ENCODE measurements at places on chromosomes 4 and X. TPM values are rescaled to one million over a fixed set of nuclear protein-coding genes. Genes with fewer than 3 reads are reported as not detected.

Gene CASP6
- total RNA-seq = 52.4 TPM

Gene GLRA2
- total RNA-seq = 0.48 TPM

- H3K4me1 ChIP-seq = no peaks in the 10 kb centered on the region
- H3K27me3 ChIP-seq = no peaks in the 10 kb centered on the region
- DNase-seq = no peak
- H3K4me3 ChIP-seq = no peak overlapping the region
- H3K36me3 ChIP-seq = no peaks in the 10 kb centered on the region
These were observed 84.6 kb upstream of the PPP2R3B start for GRCh38 chrX:471281-471680.

DNA sequence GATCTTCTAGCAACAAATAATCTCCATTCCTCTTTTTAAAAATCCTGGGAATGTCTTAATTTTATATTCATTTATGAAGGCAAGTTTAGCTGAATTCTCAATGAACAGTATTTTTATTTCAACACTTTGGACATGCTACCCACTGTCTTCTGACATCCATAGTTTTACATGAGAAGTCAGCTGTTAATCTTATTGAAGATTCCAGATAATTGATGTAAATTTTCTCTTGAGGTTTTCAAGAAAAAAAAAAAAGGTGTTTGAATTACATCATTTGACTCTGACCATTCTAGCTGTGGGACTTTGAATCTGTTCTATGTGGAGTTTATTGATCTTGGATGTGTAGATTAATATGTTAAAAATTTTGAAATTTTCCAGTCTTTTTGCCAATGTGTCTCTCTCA, 28.0 kb downstream of the PDHA2 start:
- H3K4me1 ChIP-seq = no peaks in the 10 kb centered on the region
- H3K27ac ChIP-seq = no peak overlapping the region
- H3K4me3 ChIP-seq = no peak overlapping the region
- no peak for DNase-seq

- H3K4me1 ChIP-seq = no peaks in the 10 kb centered on the region
- no peak overlapping the region for H3K4me3 ChIP-seq
- no peak for DNase-seq
- no peaks in the 10 kb centered on the region for H3K36me3 ChIP-seq
- no peak overlapping the region for H3K27ac ChIP-seq
These were observed 30.4 kb upstream of the CPLX1 start for GRCh38 chr4:856225-856901.

DNA sequence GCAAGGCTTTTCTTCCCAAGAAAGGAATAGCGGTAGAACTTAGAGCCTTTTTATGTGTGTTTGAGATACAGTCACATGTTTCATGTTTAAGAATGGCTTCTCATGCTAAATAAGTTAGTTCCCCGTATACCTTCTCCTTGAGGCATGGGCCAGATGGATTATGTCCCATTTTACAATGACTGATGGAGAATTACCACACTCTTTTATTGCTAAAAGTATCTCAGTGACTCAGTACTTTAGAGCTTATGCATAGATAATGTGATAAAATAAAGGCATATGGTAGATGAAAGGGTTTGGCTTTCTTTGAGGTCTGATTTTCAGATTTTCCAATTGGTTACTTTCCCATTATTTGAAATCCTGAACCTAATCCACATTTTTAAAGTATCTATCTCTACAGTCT, 121.8 kb upstream of the BMPR1B start:
- no peaks in the 10 kb centered on the region for H3K36me3 ChIP-seq
- no peaks in the 10 kb centered on the region for H3K4me1 ChIP-seq
- H3K4me3 ChIP-seq = no peak overlapping the region
- no peak for DNase-seq

All from uterus (tissue), 4 donors.